ENCODE measurements at places on chromosomes 5 and 9.
A peak's percentile ranks its signal among the peaks of the same experiment; 100 is the strongest.

DNA sequence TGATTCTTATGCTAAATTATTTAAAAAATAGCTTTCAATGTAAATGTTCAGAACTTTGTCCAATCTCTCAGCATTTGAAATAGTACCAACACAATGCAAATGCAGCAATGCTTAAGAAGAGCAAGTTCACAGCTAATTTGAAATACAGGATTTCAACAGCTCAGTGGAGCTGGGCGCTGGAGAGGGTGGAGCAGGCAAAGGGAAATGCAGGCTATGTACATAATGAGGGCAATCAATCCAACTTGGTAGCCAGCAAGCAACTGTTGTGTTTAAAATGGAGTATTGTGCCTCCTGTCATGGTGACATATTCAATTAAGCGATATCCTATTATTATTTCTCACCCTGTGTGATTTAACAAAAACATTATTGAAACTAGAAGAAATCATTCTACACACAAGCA is 568.8 kb downstream of the PSAT1 start:
- DNase-seq = no peak

DNA sequence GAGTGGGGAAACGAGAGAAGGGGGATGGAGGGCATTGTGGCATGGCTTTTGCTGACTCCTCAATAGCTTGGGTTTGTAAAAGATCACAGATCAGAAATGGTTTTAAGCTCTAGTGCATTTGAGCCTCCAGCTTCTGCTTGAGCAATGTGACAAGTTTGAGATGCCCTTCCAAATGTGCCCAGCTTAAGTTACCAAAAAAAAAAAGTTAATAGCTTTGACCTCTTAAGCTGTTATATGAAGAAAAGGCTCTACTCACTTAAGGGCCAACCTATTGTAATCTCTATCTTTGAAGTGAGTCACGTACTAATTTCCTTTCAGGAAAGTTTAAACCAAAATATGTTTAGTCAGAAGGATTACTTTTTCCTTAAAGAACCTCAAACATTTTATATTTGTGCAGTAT is 428.8 kb upstream of the ACTBL2 start:
- DNase-seq = no peak

GRCh38 chr9:104091708-104092107 is 2.4 kb upstream of the SMC2 start:
- peak; percentile 9 for DNase-seq

- no peak for DNase-seq
These were observed 388.9 kb upstream of the PAPPA start for GRCh38 chr9:115764645-115765044.

DNA sequence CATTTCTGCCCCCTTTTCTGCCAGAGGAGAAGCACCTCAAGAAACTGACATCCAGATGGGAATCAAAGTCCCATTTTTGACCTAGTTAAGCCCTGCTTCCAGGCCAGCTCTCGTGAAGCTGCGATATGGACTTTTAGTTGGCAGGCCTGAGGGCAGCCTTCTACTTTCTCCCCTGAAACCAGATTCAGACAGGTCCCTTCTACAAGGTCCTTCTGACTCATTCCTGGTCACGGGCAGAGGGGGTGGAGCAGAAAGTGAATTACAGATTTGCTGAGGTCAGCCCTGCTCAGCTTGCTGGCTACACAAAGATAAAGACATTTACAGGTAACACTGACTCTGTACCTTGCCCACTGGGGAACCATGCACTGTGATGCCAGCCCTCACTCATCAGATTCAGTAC is 52.8 kb upstream of the TUT7 start:
- no peak for DNase-seq

- no peak for DNase-seq
These were observed 4.7 kb downstream of the SARDH start for GRCh38 chr9:133733421-133733795.

GRCh38 chr9:99119976-99120655 is 15.2 kb downstream of the TGFBR1 start:
- no peak for DNase-seq

DNA sequence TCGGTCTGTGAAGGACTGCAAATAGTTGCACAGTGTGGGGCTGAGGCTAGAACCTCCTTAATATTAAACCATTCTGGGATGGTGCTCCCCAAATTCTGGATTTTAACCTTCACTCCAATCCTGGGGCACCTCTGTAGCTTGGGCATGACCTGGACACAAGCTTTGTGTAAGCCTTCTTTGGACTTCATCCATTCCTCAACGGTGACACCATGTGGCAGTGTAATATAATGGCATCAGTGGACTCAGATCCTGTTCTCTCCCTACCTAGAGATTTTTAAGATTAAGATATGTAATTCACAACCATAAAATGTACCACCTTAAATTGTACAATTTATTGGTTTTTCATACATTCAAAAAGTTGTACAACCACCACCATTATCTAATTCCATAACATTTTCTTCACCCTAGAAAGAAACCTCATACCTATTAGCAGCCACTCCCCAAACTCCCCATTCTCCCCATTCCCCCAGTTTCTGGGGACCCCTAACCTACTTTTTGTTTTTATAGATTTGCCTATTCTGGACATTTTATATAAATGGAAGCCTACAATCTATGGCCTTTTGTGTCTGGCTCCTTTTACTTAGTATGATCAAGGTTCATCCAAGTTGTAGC is 4.8 kb upstream of the PLGRKT start:
- no peak for DNase-seq

DNA sequence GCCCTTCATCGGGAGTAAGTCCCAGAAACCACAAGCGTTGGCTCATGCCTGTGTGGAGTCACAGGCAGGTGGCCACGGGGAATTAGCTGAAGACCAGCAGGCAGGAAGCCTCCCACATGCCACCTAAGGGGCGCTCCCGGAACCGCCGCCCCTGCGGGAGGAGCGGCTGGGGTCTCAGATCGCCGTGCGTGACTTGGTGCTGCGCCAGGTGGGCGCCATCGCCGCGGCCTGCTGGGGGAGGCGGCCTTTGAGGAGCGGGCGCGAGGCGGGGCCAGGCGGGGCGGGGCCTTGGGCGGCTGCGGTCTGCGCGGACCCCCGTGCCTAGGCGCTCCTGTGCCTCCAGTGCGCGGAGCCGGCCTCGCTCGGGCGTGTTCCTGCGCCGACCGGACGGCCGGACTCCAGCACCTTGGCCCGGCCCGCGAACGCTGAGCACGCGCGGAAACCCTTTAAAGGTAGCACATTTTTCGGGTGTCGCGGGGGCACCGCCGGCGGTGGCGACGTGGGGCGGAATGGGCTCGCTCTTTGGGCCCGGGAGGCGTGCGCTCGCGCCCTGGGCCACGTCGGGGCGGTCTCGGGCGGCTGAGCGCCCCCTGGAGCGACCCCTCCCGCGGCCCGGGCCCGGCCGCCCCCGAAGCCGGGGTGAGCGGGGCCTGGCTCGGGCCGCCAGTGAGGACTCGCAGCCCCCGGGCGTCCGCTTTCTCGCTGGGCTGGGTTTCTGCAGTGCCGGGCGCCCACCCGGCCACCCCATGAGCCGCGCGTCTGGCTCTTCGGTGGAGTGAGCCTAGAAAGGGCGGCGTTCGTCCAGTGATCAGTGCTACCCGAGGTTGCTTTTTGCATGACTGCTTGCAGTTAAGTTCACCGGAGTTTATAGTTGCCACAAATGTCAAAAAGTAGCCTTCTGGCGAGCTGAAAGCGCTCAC is 24.5 kb downstream of the LECT2 start:
- DNase-seq = no peak

- no peak for DNase-seq
These were observed 11.0 kb upstream of the IFNA1 start for GRCh38 chr9:21429191-21429590.

Data from NCI-H187 (cell line).